Esophagus squamous epithelium (tissue), 5 donors: ENCODE measurements at places on chromosomes 4 and X. TPM values are rescaled to one million over a fixed set of nuclear protein-coding genes. Genes with fewer than 3 reads are reported as not detected.

Gene GAGE1
- not detected for total RNA-seq

DNA sequence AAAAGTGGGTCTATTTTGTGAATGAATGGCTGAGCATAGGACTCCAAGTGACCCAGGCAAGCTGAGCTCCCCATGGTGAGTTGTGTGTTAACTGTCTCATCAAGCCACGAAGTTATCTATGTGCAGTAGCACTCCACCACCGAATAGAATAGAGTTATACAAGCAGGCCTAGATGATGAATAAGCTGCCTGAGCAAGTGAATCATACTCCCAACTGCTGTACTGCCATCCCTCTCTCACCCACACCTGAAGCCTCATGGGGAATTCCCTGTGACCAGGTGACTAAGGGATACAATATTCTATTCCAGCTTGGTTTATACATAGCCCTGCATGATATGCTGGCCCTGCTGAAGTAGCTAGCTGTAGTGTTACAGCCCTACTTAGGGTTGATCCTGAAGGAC, 38.7 kb downstream of the KDM5C start:
- H3K27ac ChIP-seq, result no peak overlapping the region
- H3K4me3 ChIP-seq, result no peak overlapping the region
- no peaks in the 10 kb centered on the region for H3K27me3 ChIP-seq
- no peak for DNase-seq

GRCh38 chr4:144820728-144821085, 174.8 kb downstream of the HHIP start:
- H3K4me1 ChIP-seq, result no peaks in the 10 kb centered on the region
- no peaks in the 10 kb centered on the region for H3K36me3 ChIP-seq
- H3K4me3 ChIP-seq, result no peak overlapping the region
- H3K27me3 ChIP-seq, result no peaks in the 10 kb centered on the region
- no peak overlapping the region for H3K27ac ChIP-seq
- no peak for DNase-seq

DNA sequence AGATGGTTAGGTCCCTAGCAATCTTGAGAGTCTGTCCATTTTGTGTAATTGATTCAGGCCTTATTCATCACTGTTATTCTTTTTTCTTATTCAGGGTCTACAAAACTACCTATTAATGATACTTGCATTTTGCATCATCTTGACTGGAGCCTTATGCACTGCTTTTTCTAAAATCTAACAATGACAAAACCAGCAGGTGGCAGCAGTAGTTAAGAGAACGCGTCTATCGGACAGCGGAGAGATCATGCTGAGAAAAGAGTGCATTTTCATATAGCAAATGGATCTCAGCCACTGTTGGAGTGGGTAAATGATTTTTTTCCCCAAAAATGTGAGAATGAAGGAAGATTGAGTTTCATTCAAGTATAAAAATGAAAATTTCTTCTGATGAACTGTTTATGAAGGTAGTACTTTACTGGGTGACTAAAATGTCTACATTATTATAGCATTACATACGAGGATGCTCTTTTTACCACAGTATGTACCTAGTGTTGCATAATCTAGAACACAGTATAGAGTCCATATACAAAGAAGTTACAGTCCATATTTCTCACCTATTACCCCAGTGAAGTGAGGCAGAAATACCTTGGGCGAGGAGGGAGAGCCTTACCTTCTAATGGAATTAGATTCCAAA, 43.2 kb downstream of the TMEM144 start:
- no peak for DNase-seq
- no peak overlapping the region for H3K27ac ChIP-seq
- H3K27me3 ChIP-seq, result no peaks in the 10 kb centered on the region
- no peaks in the 10 kb centered on the region for H3K36me3 ChIP-seq

- no peaks in the 10 kb centered on the region for H3K36me3 ChIP-seq
- no peaks in the 10 kb centered on the region for H3K27me3 ChIP-seq
- H3K4me3 ChIP-seq, result no peak overlapping the region
- no peak for DNase-seq
- H3K27ac ChIP-seq, result no peak overlapping the region
Measured at GRCh38 chrX:108018656-108019381, 26.0 kb upstream of the VSIG1 start.

- H3K4me3 ChIP-seq, result no peak overlapping the region
- H3K4me1 ChIP-seq, result no peaks in the 10 kb centered on the region
- H3K36me3 ChIP-seq, result no peaks in the 10 kb centered on the region
- no peak overlapping the region for H3K27ac ChIP-seq
Measured at GRCh38 chrX:25544641-25545040, 528.9 kb upstream of the ARX start.

- no peaks in the 10 kb centered on the region for H3K27me3 ChIP-seq
- no peak for DNase-seq
- H3K36me3 ChIP-seq, result no peaks in the 10 kb centered on the region
- no peak overlapping the region for H3K27ac ChIP-seq
- no peak overlapping the region for H3K4me3 ChIP-seq
- no peaks in the 10 kb centered on the region for H3K4me1 ChIP-seq
Measured at GRCh38 chr4:11495291-11495690, 66.6 kb upstream of the HS3ST1 start.

Gene MOB1B
- 10.8 TPM for total RNA-seq

DNA sequence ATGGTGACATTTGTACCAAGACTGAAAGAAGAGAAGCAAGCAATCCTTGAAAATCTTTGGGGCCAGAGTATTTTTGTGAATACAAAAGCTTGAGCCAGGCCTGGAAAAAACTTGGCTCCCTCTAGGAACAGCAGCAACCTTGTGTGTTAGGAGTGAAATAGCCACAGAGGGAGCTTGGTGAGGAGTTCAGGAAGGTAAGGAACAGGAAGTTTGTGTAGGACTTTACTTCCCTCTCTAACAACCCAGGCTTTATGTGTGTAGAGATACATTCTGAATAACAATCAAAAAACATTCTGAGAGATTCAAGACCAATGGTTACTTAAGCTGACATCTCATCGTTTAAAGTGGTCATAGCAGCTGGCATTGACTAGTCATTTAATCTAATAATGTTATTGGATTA, 668.5 kb downstream of the PCDH18 start:
- no peak overlapping the region for H3K27ac ChIP-seq
- DNase-seq, result no peak
- H3K4me3 ChIP-seq, result no peak overlapping the region
- no peaks in the 10 kb centered on the region for H3K27me3 ChIP-seq

DNA sequence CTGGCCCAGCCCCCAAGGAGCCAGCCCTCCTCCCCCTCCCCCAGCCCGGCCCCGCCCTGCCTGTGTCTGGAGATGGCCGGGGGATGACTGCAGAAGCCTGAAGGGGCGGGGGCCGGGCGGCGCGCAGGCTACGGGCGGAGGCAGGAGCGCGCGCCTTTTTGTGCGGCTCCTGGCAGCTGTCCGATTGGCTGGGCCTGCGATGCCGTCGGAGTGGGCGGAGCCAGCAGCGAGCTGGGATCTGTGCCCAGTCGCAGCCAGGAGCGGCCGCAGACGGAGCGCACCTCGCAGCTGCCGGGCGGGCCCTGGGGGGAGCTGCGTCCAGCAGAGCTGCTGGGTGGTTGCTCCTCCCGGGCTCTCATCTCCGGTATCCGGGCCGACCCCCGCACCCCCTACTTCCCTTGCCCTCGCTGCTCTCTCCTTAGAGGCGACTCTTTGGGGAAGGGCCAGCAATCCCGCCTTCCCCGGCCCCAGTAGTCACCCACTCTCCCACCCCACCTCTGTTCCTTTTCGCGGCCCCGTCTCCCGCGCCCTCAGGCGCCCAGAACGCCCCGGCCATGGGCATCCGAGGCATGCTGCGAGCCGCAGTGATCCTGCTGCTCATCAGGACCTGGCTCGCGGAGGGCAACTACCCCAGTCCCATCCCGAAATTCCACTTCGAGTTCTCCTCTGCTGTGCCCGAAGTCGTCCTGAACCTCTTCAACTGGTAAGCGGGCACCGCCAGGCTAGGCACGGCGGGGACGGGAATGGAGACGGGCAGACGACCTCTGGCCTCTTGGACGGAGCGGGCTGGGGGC, at the start of gene GABRQ:
Gene GABRQ (plus strand): TSS at position 247 of the 794 bp plus-strand sequence. CDS start 308 bp downstream, at position 555.
- H3K36me3 ChIP-seq, result no peaks in the 10 kb centered on the region
- H3K27ac ChIP-seq, result no peak within 1 kb of the TSS
- H3K4me3 ChIP-seq, result peak within 1 kb of the TSS; percentile 50
- DNase-seq, result no peak
- peaks cover 26% of the 10 kb centered on the region for H3K4me1 ChIP-seq
- no peaks in the 10 kb centered on the region for H3K27me3 ChIP-seq

DNA sequence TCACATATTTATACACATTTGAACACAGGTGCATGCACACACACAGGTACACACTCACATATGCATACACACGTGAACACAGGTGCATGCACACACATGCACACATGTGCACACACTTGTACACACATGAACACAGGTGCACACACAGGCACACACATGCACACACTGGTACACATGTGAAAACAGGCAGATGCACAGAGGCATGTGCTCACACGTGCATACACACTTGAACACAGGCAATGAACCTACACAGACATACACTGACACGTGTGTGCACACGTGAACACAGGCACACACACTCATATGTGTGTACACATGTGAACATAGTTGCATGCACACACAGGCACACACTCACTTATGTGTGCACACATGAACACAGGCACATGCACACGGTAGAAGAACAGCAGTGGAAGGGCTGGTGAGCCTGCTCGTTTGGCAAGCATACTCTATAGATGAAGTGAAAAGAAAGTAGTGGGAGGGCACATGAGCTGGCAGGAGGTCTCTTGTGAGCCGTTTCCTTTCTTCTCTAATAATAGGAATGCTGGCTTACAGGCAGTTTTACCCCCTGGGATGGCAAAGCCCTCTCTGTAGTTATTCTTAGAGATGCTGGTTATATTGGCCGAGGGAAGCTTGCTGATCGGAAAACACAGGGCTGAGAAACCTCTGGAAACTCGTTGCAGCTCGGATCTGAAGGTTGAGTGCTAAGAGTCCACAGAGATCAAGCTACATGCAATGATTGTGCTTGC, 279.6 kb upstream of the CLNK start:
- H3K4me3 ChIP-seq, result no peak overlapping the region
- H3K27me3 ChIP-seq, result no peaks in the 10 kb centered on the region
- no peaks in the 10 kb centered on the region for H3K36me3 ChIP-seq
- H3K4me1 ChIP-seq, result no peaks in the 10 kb centered on the region
- H3K27ac ChIP-seq, result no peak overlapping the region

DNA sequence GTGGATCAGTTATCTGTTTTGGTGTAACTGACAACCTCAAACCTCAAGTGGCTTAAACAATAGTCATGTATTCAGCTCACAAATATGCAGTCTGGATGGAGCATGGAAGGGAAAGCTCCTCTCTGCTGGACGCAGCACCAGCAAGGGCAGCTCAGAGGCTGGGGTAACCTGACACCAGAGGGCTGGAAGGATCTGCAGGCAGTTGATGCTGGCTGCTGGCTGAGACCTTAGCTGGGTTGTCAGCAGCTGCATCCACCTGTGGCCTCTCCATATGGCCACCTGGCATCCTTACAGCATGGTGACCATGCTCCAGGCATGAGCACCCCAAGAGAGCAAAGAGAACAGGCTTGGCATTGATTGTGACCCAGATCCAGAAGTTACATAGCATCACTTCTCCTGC, 46.7 kb downstream of the ENPP6 start:
- no peaks in the 10 kb centered on the region for H3K36me3 ChIP-seq
- no peaks in the 10 kb centered on the region for H3K4me1 ChIP-seq
- H3K27me3 ChIP-seq, result peaks cover 29% of the 10 kb centered on the region
- H3K4me3 ChIP-seq, result no peak overlapping the region
- DNase-seq, result no peak
